ENCODE measurements at places on chromosomes 16 and 17.

- no peak for DNase-seq
Observed at GRCh38 chr16:14418795-14419225, 211.2 kb downstream of the PARN start.

DNA sequence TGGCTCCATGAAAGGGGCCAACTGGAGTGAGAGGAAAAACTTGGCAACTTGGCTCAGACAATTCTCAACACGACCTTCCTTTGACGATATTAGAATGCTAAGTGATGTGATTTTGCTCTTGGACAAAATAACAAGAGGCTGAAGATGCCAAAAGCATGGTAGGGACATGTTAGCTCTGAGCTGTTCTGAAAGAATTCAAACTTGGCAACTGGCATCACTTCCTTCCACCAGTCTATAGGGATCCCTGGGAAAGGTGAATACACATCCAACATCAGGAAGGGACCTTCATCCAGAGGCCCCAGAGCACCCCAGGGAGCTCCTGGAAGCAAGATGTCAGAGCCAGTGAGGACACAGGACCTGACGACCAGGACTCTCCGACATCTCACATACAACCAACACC is 4.3 kb downstream of the KRT37 start:
- no peak for DNase-seq

GRCh38 chr17:8855477-8856204 is 11.8 kb downstream of the PIK3R6 start:
- no peak for DNase-seq

DNA sequence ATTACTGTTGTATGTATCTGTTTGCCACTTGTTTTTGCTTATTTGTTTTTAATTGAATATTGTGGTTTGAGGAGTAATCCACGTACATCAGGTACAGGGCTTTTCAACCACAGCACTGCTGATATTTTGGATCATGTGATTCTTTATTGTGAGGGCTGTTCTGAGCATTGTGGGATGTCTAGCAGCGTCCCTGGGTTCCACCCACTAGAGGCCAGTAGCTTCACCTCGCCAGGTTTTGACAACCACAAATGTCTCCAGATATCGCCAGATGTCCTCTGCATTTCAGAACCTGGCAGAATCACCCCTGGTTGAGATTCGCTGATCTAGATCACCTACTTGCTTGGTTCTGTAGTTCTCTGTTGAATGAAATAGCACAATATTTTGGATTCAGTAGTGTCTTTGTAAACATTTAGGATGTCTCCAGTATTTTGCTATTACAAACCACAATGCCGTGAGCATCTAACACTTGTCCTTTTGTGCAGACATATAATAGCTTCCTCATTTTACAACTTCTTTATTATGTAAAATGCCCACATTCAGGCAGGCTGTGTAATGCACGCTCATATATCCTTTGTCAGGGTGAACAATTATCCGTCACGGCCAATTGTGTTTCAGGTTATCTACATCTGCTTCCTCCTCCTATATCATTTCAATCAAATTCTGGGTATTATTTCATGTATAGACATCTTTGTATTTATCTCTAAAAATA is 380.3 kb downstream of the SNX29 start:
- DNase-seq: no peak

DNA sequence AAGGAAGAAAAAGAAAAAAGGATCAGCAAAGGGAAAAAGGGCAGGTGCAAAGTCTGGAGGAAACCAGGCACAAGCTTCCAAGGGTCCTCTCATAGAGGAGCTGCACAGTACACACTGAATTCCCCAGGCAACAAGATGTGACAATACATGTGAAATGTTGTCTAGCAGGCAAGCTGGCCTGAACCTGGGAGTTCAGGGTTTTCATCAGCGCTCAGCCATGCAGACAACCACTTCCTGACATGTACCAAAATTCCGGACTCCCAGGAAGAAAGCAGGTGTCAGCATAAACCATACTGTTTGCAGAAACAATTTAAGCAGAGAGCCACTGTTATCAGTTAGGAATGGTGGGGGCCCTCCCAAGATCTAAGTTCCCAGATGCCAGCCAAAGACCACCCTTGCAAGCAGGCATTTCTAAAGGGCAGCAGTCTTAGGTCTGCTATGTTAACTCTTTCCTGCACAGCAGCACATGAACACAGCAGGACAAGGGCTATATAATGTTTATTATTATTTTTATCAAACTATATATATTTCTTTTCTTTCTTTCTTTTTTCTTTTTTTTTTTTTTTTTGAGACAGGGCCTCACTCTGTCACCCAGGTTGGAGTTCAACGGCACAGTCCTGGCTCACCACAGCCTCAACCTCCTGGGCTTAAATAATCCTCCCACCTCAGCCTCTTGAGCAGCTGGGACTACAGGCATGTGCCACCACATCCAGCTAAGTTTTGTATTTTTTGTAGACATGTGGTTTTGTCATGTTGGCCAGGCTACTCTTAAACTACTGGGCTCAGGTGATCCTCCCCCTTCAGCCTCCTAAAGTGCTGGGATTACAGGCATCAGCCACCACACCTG is 10.1 kb downstream of the TK2 start:
- no peak for DNase-seq

- DNase-seq: no peak
Observed at GRCh38 chr17:30112794-30113193, 3.8 kb upstream of the NSRP1 start.

- DNase-seq: no peak
Observed at GRCh38 chr16:88601313-88602036, 31.3 kb downstream of the ZC3H18 start.

DNA sequence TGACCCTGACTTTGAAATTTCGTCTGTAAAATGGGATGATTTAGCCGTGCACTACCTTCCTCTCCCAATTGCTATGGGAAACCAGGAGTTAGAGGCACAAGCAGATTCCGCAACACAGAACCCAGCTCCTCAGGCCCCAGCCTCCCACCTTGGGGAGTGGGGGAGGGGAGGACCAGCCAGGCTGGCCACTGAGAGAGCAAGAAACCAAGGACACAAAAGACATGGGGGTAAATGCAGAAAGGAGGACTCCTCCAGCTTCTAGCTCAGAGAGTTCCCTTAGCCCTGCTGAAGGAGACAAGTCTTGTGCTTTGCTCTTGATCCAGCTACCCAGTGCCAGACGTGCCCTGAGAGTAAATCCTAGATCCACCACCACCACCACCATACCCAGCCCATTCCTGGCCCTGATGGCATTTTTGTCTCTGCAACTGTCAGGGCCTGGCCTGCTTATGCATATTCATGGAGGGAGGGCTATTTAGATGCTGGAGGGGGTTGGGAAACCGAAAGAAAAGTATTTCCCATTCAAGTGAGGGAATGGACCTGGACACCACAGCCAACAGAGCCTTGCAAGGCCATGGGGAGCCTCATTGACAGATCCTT is 25.9 kb downstream of the PITPNM3 start:
- no peak for DNase-seq

DNA sequence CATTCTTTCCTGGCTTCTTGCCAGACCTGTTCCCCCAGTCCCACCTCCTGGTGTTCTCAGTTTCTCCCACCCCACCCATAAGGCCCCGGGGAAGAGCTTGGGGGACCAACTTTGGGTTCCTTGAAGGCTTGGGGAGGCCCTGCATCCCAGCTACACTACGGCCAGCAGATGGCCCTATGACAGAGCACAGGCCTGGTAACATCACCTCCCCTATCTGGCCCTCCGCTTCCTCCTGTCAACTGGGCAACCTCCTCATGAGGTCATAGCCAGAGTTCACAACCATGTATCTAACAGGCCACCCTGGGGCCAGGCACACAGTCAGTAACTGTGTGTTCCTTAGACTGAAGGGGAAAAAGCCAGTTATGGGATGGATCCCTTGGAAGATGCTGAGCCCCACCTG is 31.4 kb downstream of the MYO15A start:
- DNase-seq: no peak

- no peak for DNase-seq
Observed at GRCh38 chr17:66733759-66734158, 101.2 kb upstream of the CACNG5 start.

- no peak for DNase-seq
Observed at GRCh38 chr17:17508646-17509591, 12.7 kb upstream of the RASD1 start.

DNA sequence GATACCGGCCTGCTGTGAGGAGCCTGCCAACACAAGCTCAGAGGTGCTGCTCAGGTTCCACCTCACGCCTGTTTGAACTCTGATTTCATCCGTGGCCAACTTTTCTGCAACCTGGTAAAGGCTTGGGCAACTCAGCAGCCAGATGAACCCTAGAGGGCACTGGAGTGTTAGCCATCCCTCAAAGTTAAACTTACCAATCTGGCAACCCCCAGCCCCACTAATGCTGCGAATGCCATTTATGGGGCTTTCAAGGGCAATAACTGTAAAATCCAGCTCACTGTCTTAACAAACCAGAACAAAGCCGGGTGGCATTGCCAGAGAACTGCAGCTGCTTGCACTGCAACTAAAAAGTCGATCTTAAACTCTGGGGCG is 105.5 kb downstream of the AXIN2 start:
- DNase-seq: peak; percentile 0

DNA sequence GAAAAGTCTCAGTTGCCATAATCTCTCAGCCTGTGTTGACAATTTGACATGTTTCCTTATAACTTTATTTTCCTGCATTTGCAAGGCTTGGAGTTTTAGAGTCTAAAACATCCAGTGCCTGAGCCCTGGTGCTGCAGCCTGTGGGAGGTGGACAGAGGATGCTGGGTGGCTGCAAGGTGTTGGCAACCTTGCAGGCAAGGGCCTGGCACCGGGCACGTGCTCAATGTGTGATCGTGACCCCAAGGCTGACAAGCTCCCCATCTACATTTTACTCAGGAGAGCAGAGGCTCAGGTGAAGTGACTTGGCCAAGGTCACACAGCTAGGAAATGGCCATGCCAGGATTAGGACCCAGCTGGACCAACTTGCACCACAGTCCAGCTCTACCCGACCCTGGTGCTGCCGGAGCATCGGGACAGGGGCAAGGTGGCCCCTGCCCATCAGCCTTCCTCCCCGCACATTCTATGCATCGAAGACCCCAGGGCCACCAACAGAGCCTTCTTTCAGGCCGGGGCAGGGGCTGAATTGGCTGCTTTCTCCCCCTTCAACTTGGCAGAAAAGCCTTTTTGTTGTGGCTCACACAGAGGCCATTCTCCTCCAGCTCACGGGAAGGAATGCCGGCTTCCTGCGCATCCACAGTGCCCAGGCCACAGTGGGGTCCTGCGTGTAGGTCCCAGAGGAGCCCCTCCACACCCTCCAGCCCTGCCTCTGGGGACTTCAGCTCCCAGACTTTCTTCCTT is 23.1 kb downstream of the MMP15 start:
- DNase-seq: no peak

GRCh38 chr17:58254803-58255202 is 16.4 kb downstream of the LPO start:
- DNase-seq: no peak

- no peak for DNase-seq
Observed at GRCh38 chr16:253833-254232, 19.2 kb downstream of the FAM234A start.

DNA sequence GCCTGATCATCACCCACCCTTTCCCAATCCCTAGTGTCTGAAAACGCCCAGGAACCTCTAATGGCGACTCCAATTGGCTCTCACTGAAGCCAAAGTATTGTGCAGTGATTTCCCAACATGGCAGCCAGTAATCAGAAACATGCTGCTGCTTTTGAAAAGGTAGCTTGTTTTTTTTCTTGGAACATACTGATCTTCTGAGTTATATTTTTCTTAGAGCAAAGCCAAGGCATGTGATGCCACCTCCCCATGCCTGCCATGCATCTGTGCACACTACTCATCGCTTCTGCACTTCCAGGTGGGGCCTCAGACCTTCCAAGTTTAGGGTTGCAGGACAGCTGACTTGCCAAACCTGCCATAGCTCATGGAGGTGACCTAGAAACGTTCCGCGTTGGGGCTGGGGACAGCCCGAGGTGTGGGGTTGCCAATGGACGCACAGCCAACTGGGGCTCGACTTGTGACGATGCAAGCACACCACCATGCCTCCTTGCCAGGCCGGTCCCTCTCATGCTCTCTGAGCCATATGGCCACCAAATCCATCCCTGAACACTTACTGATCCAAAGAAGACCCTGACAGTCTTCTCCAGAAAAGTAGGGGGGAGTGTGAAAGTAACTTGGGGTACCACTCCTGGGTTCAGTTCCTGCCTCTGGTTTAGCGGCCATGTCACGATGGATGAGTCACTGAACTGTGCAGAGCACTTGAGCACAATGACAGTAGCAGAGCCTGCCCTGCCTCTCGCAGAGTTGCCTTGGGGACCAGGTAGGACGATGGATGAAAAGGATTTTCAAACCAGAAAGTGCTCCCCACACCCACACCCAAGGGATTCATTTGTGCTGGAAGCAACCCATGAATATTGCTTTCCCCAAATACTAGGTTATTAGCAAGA is 155.7 kb downstream of the CCDC182 start:
- no peak for DNase-seq

- DNase-seq: no peak
Observed at GRCh38 chr16:85138825-85139627, 26.8 kb upstream of the CIBAR2 start.

GRCh38 chr16:89491238-89491869 is 993 bp upstream of the ANKRD11 start:
- DNase-seq: no peak

DNA sequence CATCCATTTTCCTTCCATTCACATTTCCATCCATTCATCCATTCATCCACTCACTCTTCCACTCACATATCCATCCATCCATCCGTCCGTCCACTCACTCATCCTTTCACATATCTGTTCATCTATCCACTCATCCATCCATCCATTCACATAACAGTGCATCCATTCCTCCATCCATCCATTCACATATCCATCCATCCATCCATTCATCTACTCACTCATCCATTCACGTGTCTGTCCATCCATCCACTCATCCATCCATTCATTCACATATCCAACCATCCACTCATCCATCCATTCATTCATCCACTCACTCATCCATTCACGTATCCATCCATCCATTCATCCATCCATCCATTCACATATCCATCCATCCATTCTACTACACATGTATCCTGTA is 42.6 kb downstream of the SCNN1G start:
- DNase-seq: no peak

DNA sequence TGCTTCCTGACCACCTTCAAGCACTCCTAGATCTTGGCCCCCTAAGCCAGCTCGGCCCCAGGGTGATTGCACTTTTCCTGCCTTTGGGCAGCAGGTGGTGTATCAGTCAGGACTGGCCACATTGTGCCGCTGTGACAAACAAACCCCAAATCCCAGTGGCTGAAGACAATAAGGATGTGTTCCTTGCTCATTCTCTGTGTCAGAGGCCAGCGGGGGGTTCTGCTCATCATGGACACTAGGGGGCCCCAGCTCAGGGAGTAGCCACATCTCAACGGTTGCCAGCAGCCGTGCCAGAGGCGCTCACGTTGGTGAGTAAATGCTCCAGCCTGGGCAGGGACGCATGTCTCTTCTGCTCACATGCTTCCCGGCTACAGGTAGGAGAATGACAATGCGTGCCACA is 60.4 kb downstream of the ZDHHC7 start:
- DNase-seq: no peak

DNA sequence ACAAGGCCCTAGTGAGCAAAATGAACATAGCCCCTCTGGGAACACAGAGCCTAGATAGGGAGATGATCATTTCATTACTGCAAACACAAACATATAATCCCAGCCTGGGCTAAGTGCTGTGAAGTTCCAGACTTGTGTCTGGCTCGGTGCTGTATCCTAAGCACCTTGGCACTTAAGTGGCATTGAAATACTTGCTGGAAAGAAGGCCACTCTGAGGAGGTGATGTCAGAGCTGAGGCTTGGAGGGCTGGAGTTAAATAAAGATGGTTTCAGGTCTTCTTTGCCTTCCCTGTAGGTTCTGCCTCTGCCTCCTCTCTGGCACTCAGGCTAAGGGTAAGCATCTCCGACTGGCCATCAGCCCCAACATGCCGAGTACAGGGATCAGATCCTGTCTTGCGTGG is 2.4 kb upstream of the CACNA1G start:
- DNase-seq: no peak

GRCh38 chr17:69325518-69326376 is 1.2 kb downstream of the ABCA5 start:
- no peak for DNase-seq
